KG1 (cell line): ENCODE measurements at places on chromosomes 1 and 21.

GRCh38 chr1:28102189-28102588, 13.8 kb upstream of the EYA3 start:
- no peak for DNase-seq

- DNase-seq = no peak
Observed at GRCh38 chr1:31798433-31799195, 17.2 kb downstream of the SPOCD1 start.

GRCh38 chr1:86833461-86834215, 80.3 kb downstream of the SELENOF start:
- DNase-seq = peak; percentile 12

- DNase-seq = no peak
Observed at GRCh38 chr21:36208326-36209013, 51.8 kb downstream of the DOP1B start.

- DNase-seq = no peak
Observed at GRCh38 chr1:219686171-219686570, 73.3 kb upstream of the ZC3H11B start.

GRCh38 chr1:181205901-181206300, 117.4 kb downstream of the IER5 start:
- no peak for DNase-seq

DNA sequence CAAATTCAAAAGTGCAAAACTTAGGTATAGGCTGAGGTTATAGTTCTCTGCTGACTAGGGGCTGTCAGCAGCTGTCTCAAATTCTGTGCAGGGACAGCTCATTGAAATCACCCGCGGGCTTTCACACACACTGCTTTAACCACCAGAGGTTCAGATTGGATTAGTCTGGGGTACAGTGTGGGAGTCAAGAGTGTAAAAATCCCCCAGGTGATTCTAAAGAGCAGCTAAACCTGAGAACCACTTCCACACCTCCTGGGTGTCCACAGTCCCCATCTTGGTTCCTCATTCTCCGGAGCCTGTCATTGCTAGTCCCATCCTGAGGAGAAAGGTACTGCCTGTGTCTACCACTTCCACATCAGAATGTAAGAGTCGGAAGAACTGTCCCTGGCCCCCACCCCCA, 9.9 kb upstream of the TDRD10 start:
- no peak for DNase-seq

DNA sequence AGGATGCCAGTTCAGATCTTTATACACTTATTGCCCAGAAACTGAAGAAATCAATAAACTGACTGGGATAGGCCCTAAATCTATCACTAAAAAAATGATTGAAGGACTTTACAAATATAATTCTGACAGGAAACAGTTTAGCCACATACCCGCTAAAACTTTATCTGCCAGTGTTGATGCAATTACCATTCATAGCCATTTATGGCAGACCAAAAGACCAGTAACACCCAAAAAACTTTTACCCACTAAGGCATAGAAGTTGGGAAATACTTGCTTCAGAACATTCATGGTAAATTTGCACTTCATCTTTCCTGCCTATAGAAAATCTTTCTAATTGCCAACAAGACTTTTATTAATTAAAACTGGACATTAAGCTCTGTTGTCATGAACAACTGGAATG, 15.0 kb upstream of the GPR25 start:
- DNase-seq = no peak

DNA sequence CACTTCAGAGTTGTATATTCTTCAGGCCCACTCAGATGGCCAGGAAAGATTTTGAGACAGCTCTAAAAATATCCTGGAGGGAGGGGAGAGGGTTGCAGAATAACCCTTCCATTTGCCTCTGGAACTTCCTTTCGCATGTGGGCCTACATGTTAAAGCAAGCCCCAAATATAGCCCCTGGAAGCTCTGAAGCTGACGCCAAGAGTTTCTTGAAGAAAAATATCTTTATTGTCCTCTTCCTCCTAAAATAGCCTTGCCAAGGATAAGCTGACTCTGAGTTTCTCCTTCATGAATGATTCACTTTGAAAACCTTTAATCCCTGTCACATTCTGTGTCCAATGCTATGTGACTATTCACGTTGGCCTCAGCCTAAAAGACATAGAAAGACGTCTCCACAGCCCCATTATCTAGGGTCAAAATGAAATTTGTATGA, 6.4 kb downstream of the C1orf116 start:
- DNase-seq = no peak

DNA sequence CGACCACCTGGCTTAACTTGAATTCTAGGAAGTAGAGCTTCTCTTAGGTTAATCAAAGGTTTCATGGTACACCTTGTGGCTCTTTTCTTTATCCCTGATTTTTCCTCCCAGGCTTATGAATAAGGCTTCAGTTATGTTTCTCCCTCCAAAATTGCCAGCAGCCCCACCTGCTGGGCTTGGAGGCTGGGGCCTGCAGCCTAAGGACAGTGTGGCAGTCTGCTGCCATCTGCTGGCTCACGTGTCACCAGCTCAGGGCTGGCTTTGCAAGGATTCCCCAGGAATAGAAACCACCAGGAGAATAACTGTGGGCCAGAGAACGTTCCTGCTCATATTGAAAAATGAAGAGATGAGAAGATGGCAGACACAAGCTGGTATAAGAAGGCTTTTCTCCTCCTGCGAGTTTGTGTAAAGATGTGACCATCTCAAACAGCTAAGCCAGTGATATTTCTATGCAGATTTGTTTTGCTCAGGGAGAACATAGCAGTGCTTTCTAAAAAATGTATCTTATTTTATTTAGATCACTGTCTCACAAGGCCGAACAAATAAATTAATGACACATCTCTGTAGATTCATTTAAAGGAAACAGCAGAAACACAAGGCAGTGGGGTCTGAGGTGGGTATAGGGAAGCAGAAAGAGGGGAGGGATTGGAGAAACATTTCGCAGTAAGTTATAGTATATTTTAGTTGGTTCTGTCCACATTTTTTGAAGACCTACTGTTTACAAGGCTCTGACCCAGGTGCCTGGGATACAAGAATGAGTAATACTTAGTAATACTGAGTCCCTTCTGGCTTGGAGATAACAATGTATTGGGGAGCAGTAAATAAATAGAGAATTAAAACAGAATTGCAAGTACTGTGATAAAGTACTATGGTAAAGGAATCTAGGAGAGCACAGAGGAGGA, 291.1 kb upstream of the SGIP1 start:
- DNase-seq = peak; percentile 74

DNA sequence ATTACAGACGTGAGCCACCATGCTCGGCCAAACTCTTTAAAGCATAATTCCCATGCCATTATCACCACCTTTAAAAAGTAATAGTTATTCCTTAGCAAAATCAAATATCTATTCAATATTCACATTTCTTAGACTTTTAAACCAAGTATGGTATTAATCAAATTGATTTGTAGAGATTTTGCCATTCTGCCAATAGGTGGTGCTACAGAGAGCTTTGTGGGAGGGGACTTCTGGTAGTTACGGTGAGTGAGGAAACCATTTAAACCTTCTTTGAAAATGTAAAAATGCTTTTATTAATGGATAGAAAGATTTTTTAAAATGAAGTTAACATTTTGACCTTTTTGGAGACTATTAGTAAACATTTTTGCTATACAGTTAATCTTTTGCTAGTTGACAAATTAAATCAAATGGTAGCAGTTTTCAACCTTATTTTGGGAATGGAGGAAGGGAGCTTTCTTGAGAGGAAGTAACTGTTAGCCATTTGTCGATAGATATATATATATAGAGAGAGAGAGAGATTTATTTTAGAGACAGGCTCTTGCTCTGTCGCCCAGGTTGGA, 19.3 kb downstream of the IARS2 start:
- peak; percentile 7 for DNase-seq

DNA sequence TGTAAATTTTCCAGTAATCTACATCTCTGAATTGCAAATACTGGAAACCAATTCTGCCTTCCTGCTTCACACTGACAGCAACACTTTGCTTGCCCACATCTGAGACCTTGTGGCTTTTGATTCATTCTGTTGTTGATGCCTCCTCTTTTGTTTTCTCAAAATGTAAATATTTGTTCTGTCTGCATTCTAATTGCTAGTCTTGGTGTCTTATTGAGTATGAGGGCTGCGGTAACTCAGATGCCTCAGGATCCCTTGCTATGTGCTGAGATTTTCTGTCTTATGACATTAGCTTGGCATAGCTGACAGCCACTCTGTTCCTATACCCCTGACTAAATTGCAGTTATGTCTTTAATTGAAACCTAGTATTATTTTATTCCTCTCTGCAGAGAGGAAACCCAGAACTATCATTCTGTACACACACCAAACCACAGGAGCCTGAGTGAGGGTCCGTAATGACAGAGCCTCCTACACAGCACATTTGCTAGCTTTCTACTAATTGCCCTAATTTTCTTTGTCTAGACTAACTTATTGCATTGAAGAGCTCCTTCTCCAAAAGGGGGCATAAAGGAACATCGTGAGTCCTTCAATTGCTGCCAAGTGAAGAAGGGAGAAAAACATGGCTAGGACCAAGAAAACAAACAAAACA, 72.1 kb downstream of the GREM2 start:
- DNase-seq = no peak

DNA sequence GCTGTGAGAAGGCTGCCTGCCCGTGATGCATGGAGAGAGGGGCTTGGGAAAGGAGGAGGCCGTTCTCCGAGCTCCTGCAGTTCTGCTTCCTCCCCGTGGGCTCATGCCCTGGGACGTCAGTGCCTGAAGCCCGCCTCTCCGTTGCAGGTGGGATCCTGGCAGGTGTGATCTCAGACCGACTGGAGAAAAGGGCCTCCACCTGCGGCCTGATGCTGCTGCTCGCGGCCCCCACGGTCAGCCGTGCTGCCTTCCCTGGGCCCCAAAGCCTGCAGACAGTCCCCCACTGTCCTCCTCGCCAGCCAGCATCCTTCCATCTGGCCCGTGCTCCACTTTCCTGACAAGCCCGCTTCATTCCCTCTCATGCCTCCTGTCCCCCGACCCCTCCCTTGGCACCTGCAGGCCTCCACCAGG, 50.9 kb downstream of the SLC37A1 start:
- DNase-seq = no peak

GRCh38 chr21:34874684-34875513, 174.2 kb downstream of the RUNX1 start:
- no peak for DNase-seq

- peak; percentile 65 for DNase-seq
Observed at GRCh38 chr1:66439031-66439740, 94.8 kb upstream of the SGIP1 start.

DNA sequence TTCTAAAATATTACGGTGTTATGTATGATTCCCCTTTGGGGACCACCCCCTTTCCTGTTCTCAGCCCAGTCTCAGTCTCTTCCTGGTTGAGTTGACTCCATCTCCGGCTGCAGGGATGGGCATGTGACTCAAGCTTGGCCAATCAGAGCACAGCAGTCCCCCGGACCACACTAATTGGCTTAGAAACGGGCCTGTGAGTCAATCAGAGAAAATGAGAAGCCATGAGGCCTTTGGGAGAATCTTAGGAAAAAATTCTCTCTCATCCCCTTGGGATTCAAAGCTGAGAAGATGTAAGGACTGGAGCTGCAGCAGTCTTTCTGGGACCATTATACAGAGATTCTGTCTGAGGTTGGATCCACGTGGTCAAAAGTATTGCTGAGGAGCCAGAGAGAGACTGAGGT, 10.7 kb upstream of the FHAD1 start:
- no peak for DNase-seq

DNA sequence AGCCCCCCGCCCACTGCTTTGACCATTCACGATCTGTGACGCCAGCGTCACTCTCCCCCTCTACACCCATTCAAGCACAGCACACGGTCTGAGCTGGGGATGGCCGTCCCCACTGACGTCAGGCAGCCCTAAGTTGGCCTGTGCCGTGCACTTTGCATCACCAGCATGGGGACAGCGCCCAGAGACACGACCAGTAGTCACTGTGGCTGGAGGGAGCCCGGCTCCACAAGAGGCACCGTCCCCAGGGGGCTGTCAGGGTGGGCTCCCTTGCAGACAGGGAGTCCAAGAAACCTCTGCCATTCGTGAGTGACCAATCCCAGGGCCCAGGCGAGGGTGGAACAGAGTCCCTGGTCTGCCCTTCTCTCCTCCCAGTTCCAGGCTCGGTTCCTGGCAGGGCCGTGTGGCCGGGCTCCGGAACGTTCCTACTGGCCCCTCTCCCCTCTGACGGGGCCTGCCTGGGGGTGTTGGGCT, 2.3 kb downstream of the KRTAP10-8 start:
- DNase-seq = no peak

DNA sequence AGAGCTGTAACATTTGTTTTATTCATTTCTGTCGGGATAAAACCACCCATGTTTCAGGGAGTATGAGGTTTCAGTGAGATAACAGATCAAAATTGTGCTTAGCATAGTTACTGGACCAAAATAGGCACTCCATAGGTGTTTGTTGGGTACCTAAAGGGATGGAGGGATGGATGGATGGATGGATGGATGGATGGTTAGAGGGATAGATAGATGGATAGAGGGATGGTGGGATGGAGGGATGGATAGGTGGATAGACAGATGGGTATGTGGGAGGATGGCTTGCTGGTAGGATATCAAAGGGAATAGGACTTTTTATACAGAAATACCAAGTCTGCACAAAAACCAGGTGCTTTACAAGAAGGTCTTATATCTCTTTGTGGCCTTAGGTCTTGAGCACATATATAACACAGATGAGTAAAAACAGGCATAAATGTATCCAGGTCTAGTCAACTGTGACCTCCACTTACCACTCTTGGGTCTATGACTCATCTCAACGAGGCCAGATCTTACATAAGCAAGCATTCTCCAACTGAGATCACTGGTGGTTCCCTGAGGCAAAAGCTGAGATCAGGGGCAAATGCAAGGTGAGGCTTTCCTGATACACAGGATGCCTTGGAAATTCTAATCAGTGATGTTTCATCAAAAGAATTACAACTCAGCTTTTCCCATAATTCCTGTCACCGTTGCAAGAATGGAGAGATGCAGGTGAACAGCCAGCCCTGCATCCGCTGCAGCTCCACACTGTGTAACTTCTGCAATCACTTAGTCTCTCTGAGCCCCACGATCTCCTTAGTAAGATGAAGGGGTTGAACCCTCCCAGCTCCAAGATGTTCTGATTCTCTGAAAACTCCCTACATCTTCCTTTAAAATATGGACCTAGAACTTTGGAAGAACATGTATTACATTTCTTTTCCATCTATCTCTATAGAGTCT, 32.0 kb downstream of the PTAFR start:
- no peak for DNase-seq

DNA sequence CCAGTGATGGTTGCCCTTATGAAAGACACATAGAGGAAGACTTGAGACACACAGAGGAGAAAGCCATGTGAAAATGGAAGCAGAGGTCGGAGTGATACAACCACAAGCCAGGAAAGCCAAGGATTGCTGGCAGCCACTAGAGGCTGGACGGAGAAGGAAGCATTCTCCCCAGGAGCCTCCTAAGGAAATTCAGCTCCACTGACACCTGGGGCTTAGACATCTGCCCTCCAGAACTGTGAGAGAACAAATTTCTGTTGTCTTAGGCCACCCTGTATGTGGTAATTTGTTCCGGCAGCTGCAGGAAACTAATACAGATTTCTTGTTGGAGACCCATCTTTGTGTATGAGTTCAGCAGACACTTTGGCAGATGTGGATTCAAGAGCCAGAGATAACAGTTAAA, 126.9 kb upstream of the ATP1A1 start:
- DNase-seq = no peak

GRCh38 chr1:56258371-56258770, 321.0 kb downstream of the PLPP3 start:
- DNase-seq = no peak

GRCh38 chr1:8523666-8524206, 205.8 kb downstream of the SLC45A1 start:
- no peak for DNase-seq
